ENCODE measurements at places on chromosomes 5 and 9.

- DNase-seq = no peak
Observed at GRCh38 chr9:133509179-133510083, 15.3 kb downstream of the MYMK start.

- no peak for DNase-seq
Observed at GRCh38 chr9:24351258-24351657, 194.4 kb downstream of the IZUMO3 start.

DNA sequence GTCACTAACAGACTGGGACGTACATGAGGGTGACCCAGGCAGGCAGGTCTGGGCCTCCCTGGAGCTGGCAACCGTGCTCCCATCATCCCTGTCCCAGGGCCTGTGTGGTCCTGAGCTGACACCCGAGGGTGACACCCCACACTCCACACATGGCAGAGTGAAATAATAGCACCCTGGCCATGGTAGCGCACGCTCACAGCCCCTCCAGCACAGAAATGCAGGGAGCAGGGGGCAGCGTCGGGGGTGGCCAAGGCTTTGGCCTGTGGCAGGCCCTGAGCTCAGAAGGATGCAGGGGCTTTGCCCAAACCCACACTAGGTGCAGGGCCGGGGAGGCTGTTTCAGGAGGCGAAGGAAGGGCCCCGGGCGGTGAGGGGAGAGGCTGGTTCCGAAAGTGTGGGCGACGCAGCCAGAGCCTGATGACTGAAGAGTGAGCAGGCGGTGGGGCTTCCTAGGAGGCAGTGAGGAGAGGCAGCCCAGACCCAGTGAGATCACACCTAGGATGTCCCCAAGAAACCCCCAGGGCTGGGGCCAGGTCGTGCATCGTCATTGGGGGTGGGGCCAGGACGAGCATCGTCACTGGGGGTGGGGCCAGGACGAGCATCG is 12.9 kb downstream of the OR2V2 start:
- DNase-seq = peak; percentile 32

GRCh38 chr9:19643875-19644274 is 145.0 kb downstream of the SLC24A2 start:
- peak; percentile 31 for DNase-seq

- DNase-seq = peak; percentile 97
Observed at GRCh38 chr5:151093476-151093889, 12.6 kb upstream of the TNIP1 start.

- DNase-seq = peak; percentile 17
Observed at GRCh38 chr9:38423973-38424843, at the start of gene IGFBPL1. TSS of gene IGFBPL1 (minus strand) at chr9:38424454. CDS start at chr9:38424424, 30 bp downstream.

Measured in mammary epithelial cell (primary cell).